ENCODE measurements at places on chromosomes 5 and 9.
A peak's percentile ranks its signal among the peaks of the same experiment; 100 is the strongest.

GRCh38 chr9:90909225-90909624, 107.6 kb downstream of the SYK start:
- no peak for DNase-seq

- DNase-seq = no peak
Observed at GRCh38 chr9:81877047-81877446, 51.2 kb upstream of the SPATA31D4 start.

DNA sequence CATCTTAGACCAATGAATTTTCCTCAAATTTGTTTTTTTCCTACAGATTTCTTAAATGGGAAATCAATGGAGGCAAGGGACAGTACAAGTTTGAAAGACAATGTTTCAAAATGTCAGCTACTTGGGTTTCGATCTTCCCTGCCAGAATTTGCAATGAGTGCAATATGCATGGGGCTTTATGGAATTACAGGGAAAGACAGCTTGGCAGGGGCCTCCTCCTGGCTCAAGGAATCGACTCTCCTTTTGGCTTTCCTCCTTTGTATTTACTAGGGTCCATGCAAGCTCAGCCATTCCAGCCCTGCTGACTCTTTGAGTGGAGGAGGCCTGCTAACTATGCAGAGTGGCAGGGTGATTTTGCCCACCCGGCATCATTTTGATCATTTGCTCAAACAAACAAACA, 63.2 kb downstream of the MED27 start:
- DNase-seq = no peak

DNA sequence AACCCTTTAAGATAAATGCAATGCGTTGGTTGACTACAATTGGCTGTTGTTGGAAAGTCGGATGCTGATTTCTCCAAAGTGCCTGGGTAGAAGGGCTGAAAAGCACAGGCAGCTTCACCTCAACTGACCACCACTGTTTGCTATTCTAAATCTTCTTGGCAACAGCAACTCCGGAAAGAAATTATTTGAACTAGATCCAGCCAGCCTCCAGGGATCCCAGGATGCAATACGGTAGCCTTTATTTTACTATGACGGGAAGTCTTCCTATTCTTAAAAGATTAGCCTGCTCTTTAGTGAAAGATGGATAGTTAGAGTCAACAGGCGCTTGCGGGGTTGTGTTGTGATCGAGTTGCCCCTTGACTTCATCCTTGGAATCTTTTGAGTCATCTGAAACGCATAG, 78.6 kb upstream of the KLF9 start:
- DNase-seq = no peak

DNA sequence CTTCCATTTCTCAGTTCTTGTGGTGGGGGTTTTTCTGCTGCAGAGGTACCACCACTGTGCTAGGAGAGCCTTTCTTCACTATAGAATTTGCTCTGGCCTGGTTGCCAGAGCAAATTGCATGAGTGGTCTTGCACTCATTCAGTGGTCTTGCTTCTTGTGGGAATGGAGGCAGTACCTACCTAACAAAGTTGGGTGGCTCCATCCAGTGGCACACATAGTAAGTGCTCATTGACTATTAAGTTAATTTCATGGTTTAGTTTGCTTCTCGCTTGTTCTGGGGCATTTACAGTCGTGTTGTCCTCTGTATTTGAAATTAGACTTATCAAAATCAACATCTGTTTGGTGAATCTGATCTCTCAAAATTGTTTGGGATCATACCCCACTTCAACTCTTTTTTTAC, 23.0 kb downstream of the SLC28A3 start:
- no peak for DNase-seq

DNA sequence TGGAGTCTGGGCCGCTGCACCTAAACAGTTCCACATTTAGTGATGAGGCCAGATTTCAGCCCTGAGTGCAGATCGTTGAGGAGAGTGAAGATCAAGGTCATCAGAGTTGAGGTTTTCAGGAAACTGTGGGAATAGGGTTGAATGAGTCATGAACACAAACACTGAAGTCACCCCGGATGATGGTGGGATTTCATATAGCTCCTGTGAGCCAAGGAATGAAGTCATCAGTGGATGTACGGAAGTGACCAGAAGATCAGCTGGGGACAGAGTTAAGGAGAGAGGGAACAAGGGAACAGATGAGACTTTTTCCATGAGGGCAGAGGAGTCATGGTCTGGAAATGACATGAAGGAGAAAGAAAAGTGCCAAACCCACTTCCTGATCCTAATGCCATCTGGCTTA, 36.5 kb downstream of the PALM2AKAP2 start:
- peak; percentile 83 for DNase-seq

- DNase-seq = peak; percentile 31
Observed at GRCh38 chr5:61933787-61934626, 372.0 kb upstream of the KIF2A start.

DNA sequence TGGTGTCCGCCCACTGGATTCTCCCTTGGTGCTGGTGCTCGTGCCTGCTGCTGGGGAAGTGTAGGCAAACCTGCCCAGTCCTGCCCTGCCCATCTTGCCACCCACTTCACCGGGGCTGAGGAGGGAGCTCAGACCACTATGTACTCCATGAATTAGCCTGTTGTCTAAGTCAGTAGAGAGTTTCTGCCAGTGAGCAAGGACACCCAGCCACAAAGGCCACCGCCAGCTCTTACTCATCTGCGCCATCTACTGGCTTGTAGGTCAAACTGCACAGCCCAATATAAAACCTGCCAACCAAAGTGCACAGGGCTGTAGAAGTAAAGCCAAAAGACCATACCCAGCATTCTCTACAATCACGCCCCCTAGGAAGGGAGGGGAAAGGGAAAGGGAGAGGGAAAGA, 102.3 kb downstream of the GLIS3 start:
- DNase-seq = no peak

DNA sequence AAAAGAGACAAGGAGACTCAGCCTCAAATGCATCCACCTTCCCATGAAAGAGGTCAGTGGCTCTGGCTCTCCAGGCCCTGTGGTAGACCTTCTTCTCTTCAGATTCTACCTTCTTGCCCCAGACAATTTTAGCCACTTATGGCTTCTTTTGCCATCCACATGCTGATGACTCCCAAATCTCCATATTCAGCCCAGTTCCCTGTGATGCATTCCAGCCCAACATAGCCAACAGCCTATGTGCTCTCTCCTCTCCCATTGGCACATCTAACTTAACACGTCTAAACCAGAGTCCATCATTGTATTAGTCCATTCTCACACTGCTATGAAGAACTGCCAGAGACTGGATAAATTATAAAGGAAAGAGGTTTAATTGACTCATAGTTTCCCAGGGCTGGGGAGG, 108.8 kb downstream of the FSTL4 start:
- no peak for DNase-seq

All from NCI-H226 (cell line).